ENCODE measurements at places on chromosomes 3 and 15.
A peak's percentile ranks its signal among the peaks of the same experiment; 100 is the strongest.

DNA sequence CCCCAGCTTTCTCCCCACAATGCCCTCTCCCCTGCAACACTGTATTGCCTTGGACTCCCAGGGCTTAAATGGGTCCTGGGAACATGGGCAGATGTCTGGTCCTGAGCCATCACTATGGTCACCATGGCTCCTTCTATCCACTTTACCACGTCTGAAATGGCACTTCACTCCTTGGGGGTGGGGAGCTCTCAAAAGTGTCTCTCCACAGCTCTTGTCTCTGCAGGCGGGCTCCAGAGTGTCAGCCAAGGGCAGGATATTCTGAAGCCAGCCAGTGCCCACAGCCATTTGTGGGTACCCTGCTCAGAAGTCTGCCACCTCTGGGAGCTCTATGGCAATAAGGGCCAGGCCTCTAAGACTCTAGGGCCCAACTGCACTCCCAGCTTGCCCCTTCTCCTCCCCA, 163.9 kb downstream of the PPM1L start:
- no peaks in the 10 kb centered on the region for H3K36me3 ChIP-seq
- H3K4me3 ChIP-seq, result no peak overlapping the region
- H3K4me1 ChIP-seq, result no peaks in the 10 kb centered on the region
- no peak overlapping the region for H3K27ac ChIP-seq
- no peak for DNase-seq

- H3K27ac ChIP-seq, result no peak overlapping the region
- no peak overlapping the region for H3K4me3 ChIP-seq
- H3K27me3 ChIP-seq, result no peaks in the 10 kb centered on the region
- peaks cover 29% of the 10 kb centered on the region for H3K4me1 ChIP-seq
- H3K36me3 ChIP-seq, result peaks cover 20% of the 10 kb centered on the region
Measured at GRCh38 chr3:171334465-171334811, 125.8 kb downstream of the TNIK start.

- H3K27me3 ChIP-seq, result no peaks in the 10 kb centered on the region
- no peak for DNase-seq
Measured at GRCh38 chr15:80732818-80733217, 37.7 kb downstream of the ABHD17C start.

DNA sequence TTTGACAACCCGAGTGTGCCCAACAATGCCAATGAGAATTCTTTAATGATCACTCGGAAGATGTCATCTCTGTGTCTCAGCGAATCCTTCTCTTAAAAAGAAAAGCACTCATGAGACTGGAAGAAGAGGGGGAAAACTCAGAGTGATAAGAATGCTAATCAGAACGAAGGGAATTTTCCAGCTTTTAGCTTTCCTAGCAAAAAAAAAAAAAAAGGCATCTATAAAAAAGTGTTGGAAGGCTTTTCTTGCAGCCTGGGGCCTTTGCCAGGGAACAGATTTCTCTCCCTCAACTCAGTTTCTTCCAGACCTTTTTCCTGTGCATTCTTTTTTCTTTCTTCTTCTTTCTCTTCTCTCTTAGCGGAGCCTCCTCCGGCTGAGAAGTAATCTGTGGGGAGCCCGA, 80.5 kb upstream of the NEO1 start:
- no peak for DNase-seq
- H3K27me3 ChIP-seq, result peaks cover 24% of the 10 kb centered on the region
- no peak overlapping the region for H3K27ac ChIP-seq

GRCh38 chr3:173044998-173045397, 96.0 kb downstream of the SPATA16 start:
- H3K4me1 ChIP-seq, result no peaks in the 10 kb centered on the region
- no peaks in the 10 kb centered on the region for H3K36me3 ChIP-seq
- no peak overlapping the region for H3K4me3 ChIP-seq
- no peak for DNase-seq
- H3K27me3 ChIP-seq, result no peaks in the 10 kb centered on the region

GRCh38 chr3:34213478-34213877, 415.0 kb downstream of the PDCD6IP start:
- H3K27me3 ChIP-seq, result peaks cover 4% of the 10 kb centered on the region
- H3K27ac ChIP-seq, result no peak overlapping the region
- H3K4me1 ChIP-seq, result no peaks in the 10 kb centered on the region
- H3K36me3 ChIP-seq, result no peaks in the 10 kb centered on the region
- H3K4me3 ChIP-seq, result no peak overlapping the region
- DNase-seq, result no peak

DNA sequence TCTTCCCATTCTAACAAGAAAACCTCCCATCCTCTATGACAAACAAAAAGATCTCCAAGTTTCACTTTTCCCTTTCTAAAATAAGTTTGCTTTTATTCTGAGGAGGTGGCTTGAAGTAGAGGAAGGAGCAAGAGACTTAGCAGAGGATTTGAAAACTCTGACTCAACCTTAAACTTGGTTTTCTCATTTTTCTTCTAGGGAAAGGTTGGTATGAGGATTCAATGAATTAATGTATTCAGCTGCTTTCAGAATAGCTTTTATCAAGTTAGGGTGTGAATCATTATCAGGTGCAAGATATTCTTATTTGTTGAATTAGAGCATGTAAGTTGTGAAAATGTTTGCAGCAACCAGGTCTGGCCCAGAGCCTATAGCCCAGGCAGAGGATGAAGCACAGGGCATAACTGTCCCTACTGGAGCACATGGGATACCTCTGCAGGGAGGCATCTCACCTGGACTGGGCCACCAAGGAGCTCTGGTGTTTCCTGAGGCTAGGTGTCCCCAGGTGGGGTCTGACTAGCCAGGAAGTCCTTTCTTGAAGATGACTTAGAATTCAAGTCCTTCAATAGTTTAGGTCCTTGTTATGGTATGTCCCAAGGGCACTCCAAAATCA, 42.3 kb downstream of the SATB1 start:
- H3K36me3 ChIP-seq, result peaks cover 68% of the 10 kb centered on the region
- peak overlapping the region; percentile 29 for H3K27ac ChIP-seq
- H3K4me1 ChIP-seq, result peaks cover 69% of the 10 kb centered on the region
- H3K27me3 ChIP-seq, result no peaks in the 10 kb centered on the region
- DNase-seq, result no peak

- H3K36me3 ChIP-seq, result peaks cover 3% of the 10 kb centered on the region
- peaks cover 17% of the 10 kb centered on the region for H3K4me1 ChIP-seq
- H3K27ac ChIP-seq, result no peak overlapping the region
- H3K27me3 ChIP-seq, result no peaks in the 10 kb centered on the region
Measured at GRCh38 chr3:115100806-115101205, 46.3 kb downstream of the ZBTB20 start.

GRCh38 chr15:67685008-67685599, 140.2 kb upstream of the SKOR1 start:
- H3K27ac ChIP-seq, result no peak overlapping the region
- H3K4me3 ChIP-seq, result no peak overlapping the region
- peaks cover 2% of the 10 kb centered on the region for H3K4me1 ChIP-seq
- no peaks in the 10 kb centered on the region for H3K27me3 ChIP-seq
- no peak for DNase-seq

All from T-helper 2 cell treated with Interferon-gamma antibody and Interleukin-4, amounts not matched to agents 5 μg/mL and 100 μg/mL, for 36 hours (primary cell).